A549 treated with RU486 at 1 μM for 4 hours (cell line): ENCODE measurements at places on chromosomes 2 and 18. TPM values are rescaled to one million over a fixed set of nuclear protein-coding genes. Genes with fewer than 3 reads are reported as not detected.

MLPH gene
- 189 to 291 TPM (median 256 TPM) in 5 replicates for total RNA-seq

ADD2 gene
- total RNA-seq = 20.0 to 28.1 TPM (median 23.1 TPM) in 5 replicates

TANC1 gene
- total RNA-seq = 5.4 to 9.4 TPM (median 9.3 TPM) in 5 replicates

PRKAG3 gene
- not detected in 5 replicates for total RNA-seq

PECR gene
- total RNA-seq = 14.7 to 16.2 TPM (median 15.7 TPM) in 5 replicates

CEP68 gene
- total RNA-seq = 10.0 to 11.7 TPM (median 10.9 TPM) in 5 replicates

ABCG5 gene
- total RNA-seq = not detected in 5 replicates

FOXD4L1 gene
- total RNA-seq = 0.21 to 0.58 TPM (median 0.28 TPM) in 5 replicates

RAX gene
- not detected in 5 replicates for total RNA-seq

SH3BP4 gene
- 27.6 to 31.4 TPM (median 28.3 TPM) in 5 replicates for total RNA-seq

FAM237A gene
- not detected in 5 replicates for total RNA-seq

ZFP36L2 gene
- total RNA-seq = 19.9 to 31.5 TPM (median 29.1 TPM) in 5 replicates

RTP5 gene
- total RNA-seq = not detected in 5 replicates

GULP1 gene
- 29.9 to 47.9 TPM (median 39.7 TPM) in 5 replicates for total RNA-seq

ALPI gene
- total RNA-seq = not detected in 5 replicates

LRATD1 gene
- total RNA-seq = 0.06 to 0.07 TPM in 2 of 5 replicates, not detected in the others

CNRIP1 gene
- total RNA-seq = 2.2 to 3.2 TPM (median 2.4 TPM) in 5 replicates

DHRS9 gene
- total RNA-seq = 2.8 to 5.8 TPM (median 3.7 TPM) in 5 replicates

CD28 gene
- not detected in 5 replicates for total RNA-seq

NT5DC4 gene
- 0.05 to 0.13 TPM in 2 of 5 replicates, not detected in the others for total RNA-seq

IGFBP5 gene
- 0.14 to 0.32 TPM (median 0.29 TPM) in 5 replicates for total RNA-seq

MPV17 gene
- total RNA-seq = 69.2 to 99.8 TPM (median 85.7 TPM) in 5 replicates

TEX44 gene
- not detected in 5 replicates for total RNA-seq

IL1RL2 gene
- 0.05 TPM in 1 of 5 replicates, not detected in the others for total RNA-seq

ALPG gene
- total RNA-seq = 0.08 to 0.30 TPM (median 0.14 TPM) in 5 replicates

CSRNP3 gene
- total RNA-seq = 0.27 TPM in 1 of 5 replicates, not detected in the others

SGO2 gene
- total RNA-seq = 4.0 to 16.4 TPM (median 14.5 TPM) in 5 replicates

CROCC2 gene
- total RNA-seq = not detected in 5 replicates

ALKAL2 gene
- not detected in 5 replicates for total RNA-seq

SKOR2 gene
- not detected in 5 replicates for total RNA-seq

DSG1 gene
- not detected in 5 replicates for total RNA-seq

KCNK3 gene
- 1.0 to 2.1 TPM (median 1.7 TPM) in 5 replicates for total RNA-seq

SLC4A5 gene
- 0.17 to 0.68 TPM (median 0.43 TPM) in 5 replicates for total RNA-seq

PRSS56 gene
- 0.14 to 0.27 TPM (median 0.22 TPM) in 4 of 5 replicates, not detected in the other for total RNA-seq

APLF gene
- 0.50 to 0.89 TPM (median 0.59 TPM) in 5 replicates for total RNA-seq

IL1F10 gene
- not detected in 5 replicates for total RNA-seq

GAD1 gene
- total RNA-seq = 0.39 to 0.63 TPM (median 0.42 TPM) in 5 replicates

FEV gene
- not detected in 5 replicates for total RNA-seq

HAAO gene
- total RNA-seq = not detected in 5 replicates

YES1 gene
- 10.9 to 31.3 TPM (median 24.3 TPM) in 5 replicates for total RNA-seq

BMPR2 gene
- 10.4 to 16.4 TPM (median 14.7 TPM) in 5 replicates for total RNA-seq

NGEF gene
- total RNA-seq = 15.4 to 20.7 TPM (median 16.8 TPM) in 5 replicates

NPPC gene
- total RNA-seq = 0.22 to 0.40 TPM (median 0.34 TPM) in 3 of 5 replicates, not detected in the others

PROKR1 gene
- not detected in 5 replicates for total RNA-seq

NEU2 gene
- not detected in 5 replicates for total RNA-seq

MC5R gene
- total RNA-seq = 0.07 TPM in 1 of 5 replicates, not detected in the others

EVA1A gene
- 12.3 to 18.2 TPM (median 14.5 TPM) in 5 replicates for total RNA-seq

TMEM163 gene
- 0.13 to 0.19 TPM in 2 of 5 replicates, not detected in the others for total RNA-seq

EPB41L3 gene
- 0.10 to 0.44 TPM (median 0.24 TPM) in 5 replicates for total RNA-seq

ZNF521 gene
- total RNA-seq = not detected in 5 replicates

DQX1 gene
- 0.06 to 0.23 TPM (median 0.15 TPM) in 3 of 5 replicates, not detected in the others for total RNA-seq

ASXL3 gene
- not detected in 5 replicates for total RNA-seq

PAPOLG gene
- 7.1 to 9.6 TPM (median 8.7 TPM) in 5 replicates for total RNA-seq

ACTG2 gene
- total RNA-seq = 0.17 to 0.43 TPM (median 0.29 TPM) in 4 of 5 replicates, not detected in the other

CAPN13 gene
- 0.07 to 0.08 TPM in 2 of 5 replicates, not detected in the others for total RNA-seq

RESP18 gene
- not detected in 5 replicates for total RNA-seq

RSAD2 gene
- 0.16 to 0.67 TPM (median 0.26 TPM) in 5 replicates for total RNA-seq

GBX2 gene
- 3.2 to 3.6 TPM (median 3.3 TPM) in 5 replicates for total RNA-seq

PCARE gene
- not detected in 5 replicates for total RNA-seq
